Activated T-helper 17 cell treated with anti-CD3 and anti-CD28 coated beads, Interleukin-2, amount 50 U/mL, for 72 hours (primary cell): ENCODE measurements at places on chromosomes 13 and 19. TPM values are rescaled to one million over a fixed set of nuclear protein-coding genes. Genes with fewer than 3 reads are reported as not detected.

- ATAC-seq, result peak; percentile 67
Measured at GRCh38 chr19:4380254-4380727, 20.1 kb downstream of the SH3GL1 start.

GRCh38 chr19:47545061-47545948, 27.6 kb downstream of the ZNF541 start:
- ATAC-seq, result no peak

DNA sequence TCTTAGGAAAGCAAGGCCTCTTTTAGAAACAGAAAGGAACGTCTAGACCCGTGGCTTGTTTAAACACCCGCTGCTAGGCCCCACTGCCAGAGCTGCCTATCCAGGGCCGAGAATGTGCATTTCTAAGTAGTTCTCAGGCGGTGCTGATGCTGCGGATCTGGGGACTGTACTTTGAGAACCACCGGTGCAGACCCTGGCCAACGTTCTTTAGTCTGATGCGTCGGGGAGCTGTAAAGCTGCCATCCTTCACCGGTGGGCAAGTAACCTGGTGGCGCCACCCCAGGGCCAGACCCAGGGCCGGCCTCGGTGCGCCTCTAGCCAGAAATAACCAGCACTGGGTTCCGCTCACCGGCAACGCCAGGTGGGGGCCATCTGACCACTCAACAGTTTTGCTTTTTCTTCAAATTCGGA, 47.1 kb downstream of the TGDS start:
- peak; percentile 54 for ATAC-seq

Gene ZNF729
- total RNA-seq, result not detected

DNA sequence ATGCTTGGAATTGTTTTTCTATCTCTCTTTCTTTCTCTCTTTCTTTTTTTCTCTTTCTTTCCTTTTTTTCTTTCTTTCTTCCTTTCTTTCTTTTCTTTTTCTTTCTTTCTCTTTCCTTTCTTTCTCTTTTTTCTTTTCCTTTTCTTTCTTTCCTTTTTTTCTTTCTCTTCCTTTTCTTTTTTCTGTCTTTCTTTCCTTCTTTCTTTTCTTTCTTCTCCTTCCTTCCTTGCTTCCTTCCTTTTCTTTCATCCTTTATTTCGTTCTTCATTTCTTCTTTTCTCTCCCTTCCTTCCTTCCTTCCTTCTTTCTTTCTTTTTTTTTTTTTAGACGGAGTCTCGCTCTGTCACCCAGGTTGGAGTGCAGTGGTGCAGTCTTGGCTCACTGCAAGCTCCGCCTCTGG, 1.9 kb upstream of the MEX3D start:
- ATAC-seq, result no peak

DNA sequence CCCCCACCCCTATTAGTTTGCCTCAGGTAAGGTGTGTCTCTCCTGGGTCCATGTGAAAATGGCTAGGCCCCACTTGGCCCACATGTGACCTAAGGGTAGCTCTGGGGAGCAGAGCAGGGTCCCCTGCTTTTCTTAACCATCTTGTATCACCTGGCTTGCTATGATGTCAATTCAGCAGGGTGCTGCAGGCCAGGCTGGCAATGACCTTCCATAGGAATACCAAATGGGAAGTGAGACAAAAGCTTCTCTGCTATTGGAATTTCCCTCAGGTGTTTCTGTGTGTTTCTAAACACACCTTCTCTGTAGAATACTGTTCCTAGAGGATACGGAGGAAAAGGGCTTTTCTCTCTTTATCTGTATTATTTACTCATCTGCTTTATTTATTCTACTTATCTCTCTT, 35.7 kb upstream of the DACH1 start:
- no peak for ATAC-seq

- ATAC-seq, result no peak
Measured at GRCh38 chr19:2477141-2477710, 1.3 kb downstream of the GADD45B start.

- no peak for ATAC-seq
Measured at GRCh38 chr13:42078128-42078808, 29.8 kb downstream of the DGKH start.

DNA sequence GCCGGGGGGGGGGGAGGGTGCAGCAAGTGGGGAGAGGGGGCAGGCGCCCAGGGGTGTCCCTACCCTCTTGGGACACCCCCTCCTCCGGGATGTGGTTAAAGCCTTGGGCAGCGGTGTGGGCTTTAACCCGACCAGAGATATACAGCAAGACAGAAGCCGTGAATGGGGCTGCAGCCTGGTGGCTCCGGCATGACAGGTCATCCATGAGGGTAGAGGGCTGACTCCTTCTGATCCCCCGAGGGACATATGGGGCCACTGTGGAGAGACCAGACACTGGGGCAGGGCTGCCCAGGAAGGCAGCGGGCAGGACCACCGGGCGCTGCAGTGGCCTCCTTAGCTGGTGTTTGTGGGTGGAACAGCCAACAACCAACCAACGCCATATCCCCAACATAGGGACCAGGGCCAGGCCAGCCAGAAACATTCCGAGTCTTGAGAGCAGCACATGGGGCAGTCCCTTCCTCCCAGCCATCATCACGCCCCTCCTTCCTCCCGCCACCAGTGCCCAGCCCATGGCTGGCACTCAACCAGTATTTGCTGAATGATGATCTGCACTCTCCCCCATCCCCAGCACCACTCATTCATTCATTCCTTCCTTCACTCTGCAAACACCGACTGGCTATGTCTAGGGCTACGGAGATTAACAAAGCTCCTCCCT, 18.2 kb downstream of the ELAVL1 start:
- no peak for ATAC-seq

DNA sequence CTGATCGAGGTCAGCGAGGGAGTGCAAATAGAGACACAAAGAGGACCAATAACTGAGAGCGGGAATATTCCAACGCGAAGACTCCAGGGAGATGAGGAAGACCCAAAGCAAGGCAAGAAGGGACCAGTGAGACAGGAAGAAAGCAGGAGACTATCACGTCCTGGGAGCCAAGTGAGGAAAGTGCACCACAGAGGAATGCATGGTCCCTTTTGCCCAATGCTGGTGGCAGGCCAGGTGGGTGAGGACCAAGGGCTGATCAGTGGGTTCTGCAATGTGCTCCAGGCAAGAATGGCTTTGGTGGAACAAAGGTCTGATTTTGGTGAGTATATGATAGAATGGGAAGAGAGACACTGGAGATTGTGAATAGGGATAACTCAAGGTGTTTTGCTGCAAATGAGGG, 25.4 kb downstream of the CHST8 start:
- no peak for ATAC-seq

- peak; percentile 32 for ATAC-seq
Measured at GRCh38 chr19:45769821-45770191, 754 bp upstream of the SIX5 start.
